T-helper 1 cell (primary cell): ENCODE measurements at places on chromosomes 4 and X.

GRCh38 chr4:10031668-10032590 lies 10.6 kb upstream of the SLC2A9 start:
- no peak for DNase-seq

DNA sequence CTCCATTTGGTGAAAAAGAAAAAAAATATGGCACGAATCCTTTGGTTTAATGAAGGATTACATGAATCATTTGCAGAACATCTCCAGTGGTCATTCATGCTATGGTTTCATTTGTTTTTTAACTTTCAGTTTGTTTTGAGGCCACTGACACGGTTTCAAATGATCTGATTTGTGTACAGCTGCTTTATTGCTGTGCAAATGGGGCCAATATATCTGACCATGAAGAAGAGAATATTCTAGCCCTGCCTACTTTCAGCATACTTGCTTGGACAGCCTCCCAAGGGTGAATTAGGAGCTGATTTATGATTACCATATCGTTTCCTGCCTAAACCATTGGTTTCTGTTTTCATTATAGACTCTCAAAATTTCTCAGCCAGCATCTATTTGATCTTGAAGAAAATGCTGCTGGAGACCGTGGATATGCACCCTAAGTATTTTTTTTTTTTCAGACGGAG lies 30.7 kb downstream of the SPARCL1 start:
- DNase-seq: no peak

DNA sequence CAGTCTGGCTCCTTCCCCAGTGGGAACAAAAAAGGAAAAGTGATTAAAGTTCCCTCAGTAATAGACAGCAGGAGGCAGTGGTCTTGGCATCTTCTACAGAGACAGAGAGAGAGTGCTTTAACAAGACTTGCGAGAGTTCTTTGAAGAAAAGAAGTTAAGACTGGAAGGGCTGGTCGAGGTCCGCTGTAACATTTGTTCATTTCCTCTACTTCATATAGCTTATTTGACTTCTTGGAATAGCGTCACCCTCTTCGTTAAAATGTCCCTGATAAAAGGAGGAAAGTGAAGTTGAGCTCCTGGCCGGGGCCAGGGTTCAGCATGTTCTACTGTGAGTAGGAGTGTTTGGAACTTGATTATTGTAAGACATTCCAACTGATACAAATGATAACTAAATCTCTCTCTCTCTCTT lies 179.8 kb downstream of the SLIT2 start:
- no peak for DNase-seq

- DNase-seq: no peak
Observed at GRCh38 chrX:121000589-121000988, 15.0 kb upstream of the CT47A1 start.

DNA sequence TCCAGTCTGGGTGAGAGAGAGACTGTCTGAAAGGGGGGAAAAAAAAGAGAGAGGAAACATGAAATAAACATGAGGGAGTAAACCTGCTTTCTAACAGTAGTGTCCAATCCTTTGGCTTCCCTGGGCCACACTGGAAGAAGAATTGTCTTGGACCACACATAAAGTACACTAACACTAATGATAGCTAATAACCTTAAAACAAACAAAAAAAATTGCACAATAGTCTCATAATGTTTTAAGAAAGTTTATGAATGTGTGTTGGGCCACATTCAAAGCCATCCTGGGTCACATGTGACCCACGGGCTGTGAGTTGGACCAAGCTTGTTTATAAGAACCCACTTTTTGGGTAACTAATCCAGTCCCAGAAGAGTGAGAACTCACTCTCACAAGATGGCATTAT lies 30.3 kb downstream of the PDS5A start:
- no peak for DNase-seq

DNA sequence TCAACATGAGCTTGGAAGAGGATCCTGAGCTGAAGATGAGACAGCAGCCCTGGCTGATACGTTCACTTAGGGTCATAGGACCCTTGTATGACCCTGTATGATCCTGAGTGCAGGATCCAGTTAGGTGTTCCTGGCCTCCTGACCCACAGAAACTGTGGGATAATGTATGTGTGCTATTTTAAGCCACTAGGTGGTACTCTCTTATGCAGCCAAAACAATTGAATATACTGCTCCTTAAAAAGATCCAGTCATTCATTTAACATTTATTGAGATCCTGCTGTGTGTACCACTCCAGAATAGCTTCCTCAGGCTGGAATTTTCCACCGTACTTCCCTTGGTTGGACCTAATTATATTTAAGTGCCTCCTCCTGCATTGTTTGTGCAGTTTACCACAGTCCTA lies 167.1 kb downstream of the AMELX start:
- DNase-seq: no peak

DNA sequence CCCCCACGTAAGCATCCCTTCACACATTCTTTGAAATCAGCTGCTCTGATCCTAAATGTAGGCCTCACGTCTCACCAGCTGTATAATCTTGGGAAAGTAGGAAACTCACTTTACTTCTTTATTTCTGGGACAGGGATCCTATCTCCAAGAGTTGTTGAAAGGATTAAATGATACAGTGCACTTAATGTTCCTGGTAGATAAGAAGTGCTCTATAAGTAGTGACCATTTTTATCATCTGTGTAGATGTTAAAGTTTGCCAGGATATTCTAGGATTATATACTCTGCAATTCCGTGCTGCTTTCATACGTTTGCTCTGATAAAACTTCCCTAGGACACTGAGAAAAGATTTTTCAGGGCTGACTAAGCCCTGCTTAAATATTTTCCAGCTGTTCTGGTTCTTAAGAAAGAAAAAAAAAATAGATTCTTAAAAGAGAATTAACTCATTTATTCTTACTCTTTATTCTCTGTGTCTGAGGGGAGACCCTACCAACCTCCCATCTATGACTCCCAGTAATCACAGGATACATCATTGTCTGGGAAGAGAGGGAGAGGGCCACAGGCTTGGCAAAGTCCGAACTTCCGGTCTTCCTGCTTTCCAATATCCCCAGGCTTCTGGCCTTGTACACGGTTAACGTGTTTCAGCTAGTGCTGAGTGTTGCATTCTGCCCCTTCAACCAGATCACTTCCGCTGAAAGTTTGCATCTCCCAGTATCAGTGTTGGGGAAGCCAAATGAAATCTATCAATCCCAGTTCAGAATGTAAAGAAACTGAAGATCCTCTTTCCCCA lies 269.2 kb downstream of the TRIML1 start:
- DNase-seq: no peak

- DNase-seq: no peak
Observed at GRCh38 chr4:38603652-38604051, 60.3 kb upstream of the KLF3 start.

- DNase-seq: no peak
Observed at GRCh38 chr4:55635282-55635681, 816 bp downstream of the NMU start.

GRCh38 chr4:159010563-159011260 lies 92.2 kb upstream of the RAPGEF2 start:
- DNase-seq: no peak

- no peak for DNase-seq
Observed at GRCh38 chr4:55866290-55866907, 13.0 kb downstream of the EXOC1 start.

DNA sequence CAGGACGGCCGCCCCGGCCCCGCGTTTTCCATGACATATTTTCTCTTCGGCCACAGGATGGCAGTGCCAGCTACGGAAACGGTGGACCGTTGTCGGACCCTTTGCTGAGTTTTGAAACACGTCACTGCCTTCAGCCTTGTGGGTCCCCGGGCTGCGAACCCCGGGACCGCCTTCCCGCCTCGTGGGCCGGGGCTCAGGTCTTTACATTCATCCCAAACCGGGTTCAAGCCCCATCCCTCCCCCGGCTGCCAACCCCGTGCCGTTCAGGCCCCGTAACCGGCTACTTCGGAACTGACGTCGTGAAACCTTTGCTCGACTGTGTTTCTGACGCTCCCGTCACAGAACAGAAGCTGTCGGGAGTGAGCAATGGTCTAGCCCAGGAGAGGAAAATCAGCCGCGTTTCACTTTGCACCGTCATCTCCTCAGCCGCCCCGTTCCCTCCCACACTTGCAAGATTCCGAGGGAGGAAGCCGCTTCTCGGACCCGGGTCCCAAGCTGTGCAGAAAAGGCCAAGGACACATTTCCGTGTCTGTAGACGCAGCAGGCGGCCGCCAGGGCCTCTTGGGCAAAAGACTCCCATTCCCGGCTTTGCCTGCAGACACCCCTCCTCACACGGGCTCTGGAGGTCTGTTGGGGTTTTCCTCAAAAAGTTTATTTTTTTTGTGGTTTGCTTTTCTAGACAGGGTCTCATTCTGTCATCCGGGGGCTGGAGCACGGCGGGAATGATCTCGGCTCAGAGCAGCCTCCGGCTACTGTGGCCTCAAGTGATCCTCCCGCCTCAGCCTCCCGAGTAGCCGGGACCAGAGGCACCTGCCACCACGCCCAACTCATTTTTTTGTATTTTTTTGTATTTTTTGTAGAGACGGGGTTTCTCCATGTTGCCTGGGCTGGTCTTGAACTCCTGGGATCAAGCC lies 41.4 kb upstream of the PPP2R3B start:
- DNase-seq: no peak

DNA sequence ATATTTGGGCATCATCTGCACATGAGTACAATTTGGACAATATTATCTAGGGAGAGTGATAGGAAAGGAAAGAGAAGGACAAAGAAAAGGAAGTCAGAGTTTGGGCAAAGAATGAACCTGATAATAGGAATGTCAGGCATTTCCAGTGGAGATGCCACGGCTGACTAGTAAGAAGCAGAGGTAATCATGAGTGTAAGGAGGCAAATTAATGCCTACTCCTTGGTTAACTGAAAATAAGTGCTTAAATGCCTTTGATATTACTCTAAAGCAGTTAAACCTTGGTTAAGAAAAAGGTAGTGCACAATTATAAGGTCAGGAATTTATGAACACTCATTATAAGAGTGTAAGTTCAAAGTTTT lies 99.2 kb upstream of the DDIT4L start:
- DNase-seq: no peak

DNA sequence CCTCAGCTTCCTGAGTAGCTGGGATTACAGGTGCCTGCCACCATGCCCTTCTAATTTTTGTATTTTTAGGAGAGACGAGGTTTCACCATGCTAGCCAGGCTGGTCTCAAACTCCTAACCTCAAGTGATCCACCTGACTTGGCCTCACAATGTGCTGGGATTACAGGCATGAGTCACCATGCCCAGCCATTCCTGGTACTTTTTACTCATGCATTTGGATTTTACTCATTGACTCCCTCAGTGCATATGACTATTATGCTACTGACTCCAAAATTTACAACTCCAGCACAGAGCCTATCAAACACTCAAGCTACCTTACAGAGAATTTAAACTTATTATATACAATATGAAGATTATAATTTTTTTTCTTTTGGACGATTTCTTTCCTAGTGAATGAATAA lies 199.9 kb downstream of the CXXC4 start:
- DNase-seq: no peak

DNA sequence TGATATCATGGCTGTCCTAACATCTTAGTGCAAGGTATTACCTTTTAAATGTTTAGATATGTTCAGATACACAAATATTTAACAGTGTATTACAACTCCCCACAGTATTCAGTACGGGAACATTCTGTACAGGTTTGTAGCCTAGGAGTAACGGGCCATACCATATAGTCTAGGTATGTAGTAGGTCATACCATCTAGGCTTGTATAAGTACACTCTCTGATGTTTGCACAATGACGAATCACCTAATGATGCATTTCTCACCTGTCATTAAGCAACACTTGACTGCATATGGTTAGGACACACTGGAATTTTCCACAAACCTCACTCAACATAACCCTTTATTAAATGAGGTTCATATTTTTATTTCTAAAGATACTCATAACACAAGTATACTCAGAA lies 67.7 kb downstream of the THOC2 start:
- no peak for DNase-seq

- no peak for DNase-seq
Observed at GRCh38 chr4:3257103-3257555, 8.2 kb downstream of the MSANTD1 start.

DNA sequence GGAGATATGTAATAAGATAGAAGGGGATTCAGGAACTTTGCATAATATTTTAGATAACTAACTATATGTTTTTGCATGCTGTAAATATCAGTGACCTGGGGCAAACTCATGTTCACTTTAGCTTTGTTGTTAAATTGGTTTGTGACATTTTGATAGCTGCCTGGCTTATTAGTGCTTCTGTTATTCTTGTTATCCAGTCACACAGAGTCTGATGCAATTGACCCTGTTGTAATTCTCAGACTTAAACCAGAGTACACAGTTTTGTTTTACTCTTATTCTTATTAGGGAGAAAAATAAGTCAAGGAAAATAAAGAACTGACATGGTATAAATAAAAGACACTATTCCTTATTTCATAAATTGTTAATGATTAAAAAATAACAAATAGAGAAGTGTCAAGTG lies 516.7 kb upstream of the SLIT2 start:
- DNase-seq: no peak

DNA sequence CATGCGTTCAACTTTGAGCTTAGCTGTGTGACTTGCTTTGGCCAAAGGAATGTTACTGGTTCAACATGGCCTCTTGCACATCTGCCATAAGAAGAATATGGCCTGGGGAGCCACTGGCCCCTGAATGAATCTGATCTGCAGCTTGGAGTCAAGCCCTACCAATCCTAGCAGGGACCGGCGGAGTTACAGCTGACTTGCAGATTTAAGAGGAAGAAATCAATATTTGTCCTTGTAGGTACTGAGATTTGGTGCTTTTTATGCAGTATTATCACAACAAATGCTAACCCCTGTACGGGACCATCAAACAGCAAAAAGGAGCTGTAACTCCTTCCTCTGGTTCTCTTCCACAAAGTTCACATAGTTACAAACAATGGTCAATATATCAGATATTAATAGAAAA lies 252.0 kb downstream of the LDB2 start:
- DNase-seq: no peak

DNA sequence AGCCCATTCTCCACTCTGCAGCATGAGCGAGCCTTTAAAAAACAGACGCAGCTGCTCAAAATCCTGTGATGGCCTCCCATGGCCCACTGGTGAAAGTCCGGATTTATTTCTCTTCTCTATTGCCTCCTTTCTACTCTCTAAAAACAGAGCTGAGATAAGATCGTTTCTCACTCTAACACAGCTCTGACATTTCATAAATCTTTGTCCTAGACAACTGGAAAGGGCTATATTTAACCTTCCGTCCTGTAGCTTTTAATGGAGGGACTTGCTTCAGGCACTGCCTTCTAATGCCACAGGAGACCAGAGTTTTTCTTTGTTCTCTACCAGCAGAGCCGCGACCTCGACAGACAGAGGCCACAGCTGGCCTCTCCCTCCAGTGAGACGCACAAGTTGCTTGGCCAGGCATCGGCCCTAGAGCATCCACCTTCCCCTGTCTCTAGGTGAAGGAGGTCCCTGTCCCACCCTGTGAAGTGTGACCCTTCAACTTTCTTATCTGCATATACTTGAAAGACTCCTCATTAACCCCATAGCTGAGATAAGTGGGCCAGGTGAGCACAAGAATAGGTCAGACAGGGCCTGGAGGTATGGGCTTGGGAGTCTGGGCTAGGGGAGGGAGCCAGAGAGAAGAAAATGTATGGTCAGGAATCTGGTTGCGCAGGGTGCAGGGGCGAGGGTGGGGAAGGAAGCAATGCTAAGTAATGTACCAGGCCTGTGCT lies 50.0 kb downstream of the RTL5 start:
- no peak for DNase-seq
